ENCODE measurements at places on chromosomes 3 and 15.

DNA sequence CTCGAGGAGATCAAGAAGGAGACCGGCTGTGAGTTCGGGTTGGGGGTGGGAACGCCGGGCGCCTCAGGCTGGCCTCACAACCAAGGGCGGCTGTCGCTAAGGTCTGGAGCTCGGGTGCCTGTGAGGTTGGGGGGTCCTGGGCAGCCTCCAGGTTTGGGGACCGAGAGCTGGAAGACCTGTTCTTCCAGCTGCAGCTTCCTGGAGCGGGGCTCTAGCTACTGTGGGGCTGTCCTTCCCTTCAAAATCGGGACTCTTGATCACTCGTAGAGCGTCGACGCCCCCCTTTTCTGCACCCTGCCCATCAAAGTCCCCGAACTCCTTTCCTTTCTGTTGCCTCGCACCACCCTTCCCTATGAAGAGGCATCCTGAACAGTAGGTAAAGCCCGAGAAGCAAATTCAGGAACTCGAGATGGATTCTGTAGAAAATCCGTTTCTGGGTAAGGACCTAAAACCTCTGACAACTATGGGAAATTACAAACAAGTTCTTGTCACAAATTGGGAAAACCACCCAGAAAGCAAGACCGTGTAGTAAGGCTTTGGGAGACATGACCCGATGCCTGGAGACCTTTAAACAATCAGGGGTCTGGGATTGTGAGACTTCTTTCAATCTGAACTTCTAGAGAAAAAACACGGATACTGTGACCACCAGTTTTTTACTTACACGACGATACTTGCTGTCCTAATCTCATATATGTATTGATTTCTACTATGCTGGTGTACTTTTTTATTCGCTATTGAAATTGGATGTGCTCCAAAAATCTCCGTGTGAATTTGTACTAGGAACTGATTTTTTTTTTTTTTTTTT lies 556 bp downstream of the CHP1 start:
- DNase-seq = no peak

- no peak for DNase-seq
These were observed 87.8 kb upstream of the RNU6-1 start for GRCh38 chr15:67927501-67928168.

- no peak for DNase-seq
These were observed 196.8 kb upstream of the AGTR1 start for GRCh38 chr3:148500881-148501280.

- DNase-seq = no peak
These were observed 9.5 kb upstream of the DPPA4 start for GRCh38 chr3:109346770-109347295.

- no peak for DNase-seq
These were observed 8.2 kb downstream of the OSBPL11 start for GRCh38 chr3:125587039-125587648.

- DNase-seq = no peak
These were observed 32.6 kb downstream of the MAGEF1 start for GRCh38 chr3:184679056-184679816.

DNA sequence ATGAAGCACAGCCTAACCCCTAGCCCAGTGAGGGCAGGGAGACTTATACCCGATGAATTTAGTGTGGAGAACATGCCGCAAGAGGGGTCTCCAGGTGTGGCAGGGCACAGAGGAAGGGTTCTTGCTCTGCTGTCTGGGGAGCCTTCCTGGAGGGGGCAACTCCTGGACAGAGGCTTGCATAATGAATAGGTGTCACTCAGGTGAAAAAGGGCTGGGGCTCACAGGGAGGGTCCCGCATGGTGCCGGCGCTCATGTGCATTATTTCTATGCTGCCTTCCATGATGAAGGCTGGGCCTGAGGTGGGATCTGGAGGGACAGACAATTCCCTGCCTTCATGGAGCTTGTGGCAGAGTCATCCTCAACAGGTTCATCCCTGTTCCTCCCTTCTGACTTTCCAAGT lies 51.5 kb downstream of the ITGA11 start:
- DNase-seq = no peak

GRCh38 chr15:44956388-44956787 lies at the start of gene TERB2:
TERB2 (plus strand) TSS chr15:44956687; CDS start chr15:44956719, 32 bp downstream.
- no peak for DNase-seq

GRCh38 chr3:25453619-25454004 lies 25.5 kb downstream of the RARB start:
- DNase-seq = no peak

DNA sequence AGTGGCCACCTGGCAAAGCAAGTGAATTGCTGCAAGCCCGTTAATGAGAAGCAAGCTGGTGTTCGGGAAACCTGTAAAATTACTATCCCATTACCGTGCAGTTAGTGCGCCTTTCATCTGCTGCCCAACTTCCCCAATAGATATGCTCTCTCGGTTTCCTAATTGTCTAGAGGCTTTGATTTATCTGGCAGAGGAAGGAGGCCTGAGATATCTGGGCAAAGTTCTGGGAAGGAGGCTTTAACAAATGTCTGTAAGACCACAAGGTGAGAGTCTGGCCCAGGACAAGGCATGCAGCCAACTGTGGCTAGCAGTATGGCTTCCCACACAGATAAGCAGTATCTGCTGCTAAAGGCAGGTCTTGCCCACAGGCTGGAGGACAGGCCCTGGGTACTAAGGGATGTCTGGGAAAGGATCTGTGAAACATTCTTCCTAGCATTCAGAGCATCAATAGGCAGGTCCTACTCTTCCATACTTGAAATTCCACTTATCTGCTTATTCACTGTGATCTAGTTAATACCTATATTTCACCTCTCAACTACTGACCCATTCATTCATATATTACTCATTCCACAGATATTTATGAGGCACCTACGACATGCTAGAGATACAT lies 130.0 kb upstream of the SLC2A2 start:
- no peak for DNase-seq

GRCh38 chr3:106217745-106218144 lies 348.9 kb upstream of the CBLB start:
- no peak for DNase-seq

DNA sequence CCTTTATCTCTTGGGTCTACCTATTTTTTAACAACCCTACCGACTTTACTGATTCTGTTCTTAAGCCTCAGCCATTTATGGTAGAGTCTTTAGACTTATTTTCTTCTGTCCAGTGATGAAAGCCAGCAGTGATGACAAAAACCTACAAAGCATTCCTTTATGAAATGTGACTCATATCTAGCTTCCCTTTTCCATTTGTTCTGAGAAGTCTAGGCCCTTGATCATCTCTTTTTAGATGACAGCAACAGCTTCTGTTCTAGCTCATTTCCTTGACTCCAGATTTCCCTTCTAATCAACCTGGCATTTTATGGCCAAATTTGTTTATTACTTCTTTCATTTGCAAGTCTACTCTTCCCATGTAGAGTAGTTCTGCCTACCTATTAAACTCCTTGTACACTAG lies 36.1 kb downstream of the CFAP44 start:
- no peak for DNase-seq

DNA sequence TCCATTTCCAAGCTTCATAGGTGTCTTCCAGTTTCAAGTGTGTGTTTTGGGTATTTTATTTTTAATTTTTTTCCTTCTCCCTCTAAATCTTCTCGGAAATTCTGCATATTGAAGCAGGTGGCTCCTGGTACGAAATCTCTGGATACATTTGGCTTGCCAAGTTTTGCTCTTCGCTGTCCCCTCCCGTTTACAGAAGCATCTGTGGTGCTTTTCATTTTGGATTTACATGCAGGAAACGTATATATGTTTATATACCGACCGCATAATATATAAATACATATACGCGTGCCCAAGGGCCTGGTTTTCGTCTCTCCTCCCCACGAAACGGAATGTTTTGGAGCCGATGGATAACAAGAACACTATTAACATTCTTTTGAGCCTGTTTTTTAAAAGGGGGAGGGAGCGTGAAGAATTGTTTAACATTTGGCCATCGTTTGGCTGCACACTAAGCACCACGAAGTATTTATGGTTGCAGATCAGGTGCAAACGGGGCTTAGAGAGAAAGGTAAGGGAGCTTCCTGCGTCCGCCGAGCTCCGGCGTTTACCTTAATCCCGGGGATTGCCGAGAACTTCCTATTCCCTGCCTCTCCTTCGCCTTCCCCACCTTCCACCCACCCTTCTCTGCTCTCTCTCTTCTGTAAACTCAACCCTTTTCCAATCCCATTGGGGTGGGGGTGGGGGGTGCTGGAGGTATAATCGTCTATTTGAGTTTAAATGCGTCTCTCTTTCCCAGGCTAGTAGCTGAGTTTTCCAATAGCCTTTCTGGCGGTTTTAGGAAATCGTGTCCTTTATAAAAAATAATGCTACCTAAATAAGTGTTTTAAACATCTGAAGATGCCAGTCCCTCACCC lies 1.1 kb upstream of the NLGN1 start:
- DNase-seq = no peak

GRCh38 chr3:51350751-51351150 lies 34.3 kb upstream of the MANF start:
- DNase-seq = no peak

DNA sequence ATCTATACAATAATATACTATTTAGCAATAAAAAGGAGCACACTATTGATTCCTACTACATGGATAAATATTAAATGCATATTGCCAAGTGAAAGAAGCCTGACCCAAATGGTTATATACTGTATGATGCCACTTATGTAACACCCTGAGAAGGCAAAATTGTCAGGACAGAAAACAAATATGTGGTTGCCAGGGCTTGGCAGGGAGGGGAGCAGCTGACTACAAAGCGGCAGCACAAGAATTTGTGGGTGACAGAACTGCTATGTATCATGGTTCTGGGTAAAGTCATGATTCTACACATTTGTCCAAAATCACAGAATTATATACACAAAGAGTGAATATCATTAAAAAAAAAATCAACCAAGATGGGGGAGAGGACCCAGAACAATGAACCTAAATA lies 22.5 kb downstream of the TBC1D2B start:
- no peak for DNase-seq

DNA sequence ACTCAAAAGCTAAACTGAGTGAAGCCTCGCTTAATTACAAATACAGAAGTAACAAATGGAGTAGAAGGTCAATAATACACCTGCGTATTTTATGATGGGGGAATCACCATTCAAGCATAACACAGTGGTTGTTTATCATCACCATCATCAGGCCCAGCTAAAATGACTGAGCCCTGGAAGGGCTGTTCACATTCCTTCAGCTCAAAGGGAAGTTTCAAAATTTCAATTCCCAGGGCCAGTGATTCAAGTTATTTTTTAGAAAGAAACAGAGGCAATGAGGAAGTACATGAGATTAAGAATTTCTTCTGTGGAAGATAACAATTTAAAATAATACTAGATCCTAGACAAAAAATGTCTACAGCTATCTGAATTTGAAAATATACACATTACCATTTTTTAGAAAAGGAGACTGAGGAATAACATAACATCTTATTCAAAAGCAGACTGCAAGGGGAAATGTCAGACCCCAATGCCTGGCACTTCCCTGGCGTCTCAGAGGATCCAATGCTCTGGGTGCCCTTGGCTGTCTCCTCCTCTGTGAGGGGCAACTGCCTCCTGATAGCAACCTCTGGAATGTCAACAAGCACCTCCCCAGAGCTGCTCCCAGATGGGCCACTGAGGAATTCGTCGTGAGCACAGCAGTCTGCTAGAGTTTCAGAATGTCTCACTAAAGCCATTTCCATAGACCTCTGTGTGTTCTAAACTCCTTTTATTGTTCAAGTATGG lies 22.8 kb downstream of the EHD4 start:
- no peak for DNase-seq

DNA sequence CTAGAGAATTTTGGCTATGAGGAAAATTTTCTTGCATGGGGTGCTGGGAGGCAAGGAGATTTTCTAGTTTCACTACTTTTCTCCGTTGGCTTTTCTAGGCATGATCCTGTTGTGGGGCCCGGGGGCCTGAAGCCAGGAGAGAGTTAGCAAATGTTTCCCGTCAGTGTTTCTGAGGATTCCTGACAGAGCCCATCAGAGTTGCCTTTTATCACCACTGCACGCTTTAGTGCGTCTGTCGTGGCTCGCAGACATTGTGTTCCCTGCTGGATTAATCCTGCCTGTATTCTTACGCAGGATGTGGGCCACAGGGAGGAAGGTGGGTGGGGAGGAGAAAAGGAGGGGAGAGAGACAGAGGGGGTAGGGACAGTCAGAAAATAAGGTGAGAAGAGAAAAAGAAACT lies 18.1 kb upstream of the BOC start:
- DNase-seq = no peak

DNA sequence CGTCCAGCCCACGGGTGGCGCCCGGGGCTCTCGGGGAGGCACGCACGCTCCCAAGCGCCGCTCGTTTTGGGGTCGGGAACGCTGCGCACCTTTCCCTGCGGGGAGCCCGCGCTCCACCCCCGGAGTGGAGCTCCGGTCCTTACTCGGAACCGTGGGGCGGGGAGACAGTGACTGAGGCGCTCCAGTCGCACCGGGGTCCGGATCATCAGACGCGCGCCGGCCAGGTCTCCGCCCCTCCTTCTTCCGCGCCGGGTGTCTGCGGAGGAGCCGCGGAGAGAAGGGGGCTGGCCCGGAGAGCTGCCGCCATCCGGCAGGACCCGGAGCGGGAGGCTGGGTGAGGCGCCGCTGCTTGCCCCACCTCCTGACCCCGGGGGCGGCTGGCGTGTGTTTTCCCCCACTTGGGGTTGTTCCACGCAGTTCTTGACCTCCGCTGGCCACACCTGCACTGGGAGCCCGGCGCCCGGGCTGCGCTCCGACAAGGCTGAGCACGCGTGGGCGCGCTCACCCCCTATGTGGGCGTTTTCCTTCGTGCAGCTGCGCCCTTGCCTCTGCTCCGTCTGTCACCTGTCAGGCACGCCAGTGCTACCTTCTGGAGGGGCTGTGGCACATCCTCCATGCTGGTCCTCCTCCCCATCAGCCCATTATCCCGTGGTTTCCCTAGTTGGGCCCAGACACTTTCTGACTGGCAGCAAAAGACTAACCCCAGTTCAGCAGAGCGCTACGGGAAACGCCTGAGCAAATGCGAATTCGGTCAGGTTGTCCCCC lies at the start of gene MCF2L2:
TSS of gene MCF2L2 (minus strand) at position 173 of the 765 bp plus-strand sequence. CDS start 642 bp downstream, outside the sequence.
- peak; percentile 35 for DNase-seq

DNA sequence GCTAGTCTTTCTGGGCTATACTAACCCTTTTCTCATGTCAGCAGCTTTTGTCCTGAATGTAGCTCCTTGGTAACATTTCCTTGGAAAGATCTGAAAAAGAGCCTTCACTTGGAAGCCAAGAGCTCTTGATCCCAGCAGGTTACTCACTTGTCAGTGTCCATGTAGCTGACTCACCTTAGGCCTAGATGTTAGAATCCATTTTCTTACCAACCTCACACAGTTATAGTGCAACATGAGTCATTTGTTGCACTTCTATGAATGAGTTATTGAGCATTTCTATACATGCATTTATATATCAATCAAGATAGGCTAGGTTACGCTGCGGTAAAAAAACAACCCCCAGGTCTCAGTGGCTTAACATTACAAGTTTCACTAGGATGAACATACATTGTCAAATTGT lies 106.8 kb upstream of the SLC7A14 start:
- no peak for DNase-seq

DNA sequence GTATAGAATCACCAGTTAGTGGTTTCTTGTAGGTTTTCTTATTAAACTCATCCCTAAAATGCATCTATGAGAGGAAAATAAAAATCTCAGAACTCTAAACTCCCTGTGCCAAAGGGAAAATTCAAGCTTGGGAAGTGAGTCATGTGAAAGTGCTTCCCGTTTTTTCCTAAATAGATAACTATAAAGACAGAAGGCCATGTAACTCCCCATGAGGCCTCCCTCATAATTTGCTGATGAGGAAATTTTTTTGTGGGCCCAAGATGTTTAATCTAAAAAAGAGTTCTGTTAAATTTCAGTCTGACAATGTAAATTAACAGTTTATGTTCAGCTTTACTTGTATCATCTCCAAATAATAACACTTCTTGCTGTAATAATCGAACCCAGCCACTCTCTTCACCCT lies 1273.9 kb downstream of the OTOL1 start:
- DNase-seq = no peak

- DNase-seq = peak; percentile 56
These were observed 1.8 kb upstream of the MESD start for GRCh38 chr15:80991421-80991820.

GRCh38 chr15:61474796-61475195 lies 245.7 kb upstream of the RORA start:
- DNase-seq = no peak
